ENCODE measurements at places on chromosomes 1 and 21. TPM values are rescaled to one million over a fixed set of nuclear protein-coding genes. Genes with fewer than 3 reads are reported as not detected.

CLEC20A gene
- total RNA-seq = not detected

PTGFR gene
- total RNA-seq = not detected

PKP1 gene
- total RNA-seq = 0.03 TPM

C1orf87 gene
- not detected for total RNA-seq

CDC7 gene
- total RNA-seq = 5.0 TPM

MEX3A gene
- total RNA-seq = 2.2 TPM

HRNR gene
- total RNA-seq = not detected
